T-cell (primary cell): ENCODE measurements at places on chromosomes 5 and 9.

DNA sequence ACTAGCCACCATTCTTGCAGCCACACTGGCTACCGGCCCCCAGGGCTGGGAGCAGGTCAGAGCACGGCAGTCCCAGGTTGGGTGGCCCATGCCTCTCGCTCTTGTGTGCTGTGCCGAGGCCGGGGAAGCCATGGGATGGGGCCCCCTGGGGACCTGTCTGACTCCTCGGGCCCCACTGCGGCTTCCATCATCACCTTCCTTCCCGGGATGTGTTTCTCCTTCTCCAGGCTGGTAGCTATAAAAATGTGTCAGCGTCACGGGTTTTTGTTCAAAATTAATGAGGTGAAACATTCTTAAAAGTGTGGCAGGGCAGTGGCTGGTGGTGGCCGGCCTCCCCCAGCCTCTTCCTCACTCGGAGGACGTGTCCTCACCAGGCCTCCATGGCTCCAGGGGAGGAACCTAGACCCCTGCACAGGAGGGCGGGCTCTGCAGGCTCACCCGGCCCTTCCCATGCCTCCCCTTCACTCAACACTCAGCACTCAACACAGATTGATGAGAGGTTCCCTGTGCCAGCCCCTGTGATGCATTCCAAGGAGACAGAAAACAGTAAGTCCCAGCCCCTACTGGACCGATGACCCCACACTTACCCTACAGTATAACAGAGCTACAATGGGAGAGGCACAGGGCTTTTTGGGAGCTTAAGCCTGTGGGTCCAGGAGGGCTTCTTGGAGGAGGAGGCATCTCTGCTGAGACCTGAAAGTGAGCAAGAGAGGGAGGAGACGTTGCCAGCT, 43.2 kb downstream of the PTGES start:
- no peak overlapping the region for H3K27ac ChIP-seq
- no peak overlapping the region for H3K4me3 ChIP-seq
- no peak for DNase-seq
- peaks cover 6% of the 10 kb centered on the region for H3K4me1 ChIP-seq
- H3K36me3 ChIP-seq = no peaks in the 10 kb centered on the region

- DNase-seq = no peak
- no peak overlapping the region for H3K27ac ChIP-seq
- no peak overlapping the region for H3K4me3 ChIP-seq
- peaks cover 14% of the 10 kb centered on the region for H3K27me3 ChIP-seq
Observed at GRCh38 chr9:113945784-113946183, 69.7 kb downstream of the ZNF618 start.

DNA sequence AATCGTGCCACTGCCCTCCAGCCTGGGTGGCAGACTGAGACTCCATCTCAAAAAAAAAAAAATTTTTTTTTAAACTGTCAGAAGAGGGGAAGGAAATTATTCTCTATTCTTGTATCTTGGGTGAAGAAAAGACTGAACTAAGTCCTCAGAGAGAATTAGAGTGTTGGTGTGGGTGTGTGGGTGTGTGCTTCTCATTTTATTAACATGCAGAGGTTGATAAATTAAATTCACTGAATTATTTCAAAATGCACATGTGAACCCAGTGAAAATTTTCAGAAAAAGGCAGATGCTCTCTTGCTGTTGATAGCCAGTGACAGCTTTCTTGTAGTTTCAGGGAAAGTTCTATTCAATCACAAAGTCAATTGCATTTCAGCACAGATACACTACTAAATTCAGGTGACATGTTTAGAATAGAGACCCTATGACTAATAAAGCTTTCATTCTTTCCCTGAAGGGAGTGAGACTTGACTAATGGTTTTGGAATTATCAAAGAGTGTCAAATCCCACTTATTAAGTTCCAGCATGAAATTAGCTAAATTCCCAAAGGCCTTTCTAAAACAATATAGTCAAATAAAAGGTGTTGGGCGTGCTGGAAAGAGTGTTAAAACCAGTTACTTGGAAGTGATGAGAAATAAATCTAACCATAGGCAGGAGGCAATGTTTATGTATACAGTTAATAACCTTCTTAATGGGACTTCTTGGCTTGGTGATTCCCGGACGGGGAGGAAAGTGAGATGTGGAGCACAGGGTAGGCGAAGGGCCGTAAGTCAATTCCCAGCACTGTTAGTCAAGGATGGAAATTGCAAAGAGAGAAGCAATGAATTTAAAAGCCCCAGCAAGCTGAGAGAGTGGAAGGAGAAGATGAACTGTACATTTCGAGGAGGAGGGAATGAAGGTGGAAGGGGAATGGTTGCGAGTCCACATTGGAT, 103.2 kb upstream of the SPATA31D4 start:
- no peak overlapping the region for H3K27ac ChIP-seq
- no peak for DNase-seq
- H3K27me3 ChIP-seq = no peaks in the 10 kb centered on the region
- H3K36me3 ChIP-seq = no peaks in the 10 kb centered on the region

GRCh38 chr5:1176473-1177391, 24.7 kb upstream of the SLC6A19 start:
- H3K36me3 ChIP-seq = no peaks in the 10 kb centered on the region
- H3K4me3 ChIP-seq = no peak overlapping the region
- no peaks in the 10 kb centered on the region for H3K4me1 ChIP-seq
- DNase-seq = no peak
- peaks cover 39% of the 10 kb centered on the region for H3K27me3 ChIP-seq
- no peak overlapping the region for H3K27ac ChIP-seq

DNA sequence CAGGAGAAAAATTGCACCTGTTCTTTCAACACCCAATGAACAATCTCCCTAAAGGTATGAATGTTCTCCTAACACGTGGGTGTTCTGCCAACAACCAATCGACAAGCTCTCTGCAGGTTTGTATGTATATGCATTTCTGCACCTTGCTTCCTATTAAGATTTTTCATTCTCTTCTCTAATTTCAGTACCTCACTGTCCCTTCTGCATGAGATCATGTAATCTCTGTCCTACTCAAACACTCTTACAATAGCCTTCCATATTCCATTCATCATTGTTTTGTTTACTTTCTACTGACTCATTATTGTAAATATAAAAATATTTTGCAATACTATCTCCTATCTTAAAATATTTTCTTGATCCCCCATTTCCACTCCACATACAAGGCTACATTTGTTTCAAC, 382.0 kb downstream of the CDH12 start:
- no peaks in the 10 kb centered on the region for H3K4me1 ChIP-seq
- no peak for DNase-seq
- H3K4me3 ChIP-seq = no peak overlapping the region
- H3K27me3 ChIP-seq = no peaks in the 10 kb centered on the region
- no peaks in the 10 kb centered on the region for H3K36me3 ChIP-seq

DNA sequence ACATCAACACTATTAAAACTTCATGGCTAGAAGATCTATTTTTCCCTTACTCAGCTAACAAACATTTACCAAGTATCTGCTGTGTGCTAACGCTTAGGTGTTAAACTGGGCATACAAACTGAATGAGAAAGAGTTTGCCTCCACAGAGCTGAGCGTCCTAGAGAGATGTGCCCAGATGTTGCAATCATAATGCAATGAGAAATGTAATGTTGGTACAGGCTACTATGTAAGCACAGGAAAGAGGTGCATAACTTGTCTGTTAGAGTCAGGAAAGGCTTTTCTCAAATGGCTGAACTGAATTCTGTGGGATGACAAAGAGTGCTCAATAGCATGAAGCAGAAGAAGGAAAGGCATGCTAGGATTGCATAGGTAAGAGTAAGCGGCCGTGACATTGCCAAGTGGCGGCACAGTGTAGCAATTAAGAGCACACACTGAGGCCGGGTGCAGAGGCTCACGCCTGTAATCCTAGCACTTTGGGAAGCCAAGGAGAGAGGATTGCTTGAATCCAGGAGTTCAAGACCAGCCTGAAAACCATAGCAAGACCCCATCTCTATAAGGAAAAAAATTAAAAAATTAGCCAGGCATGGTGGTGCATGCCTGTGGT, 137.8 kb downstream of the MEF2C start:
- no peaks in the 10 kb centered on the region for H3K4me1 ChIP-seq
- no peak for DNase-seq
- H3K36me3 ChIP-seq = no peaks in the 10 kb centered on the region
- no peak overlapping the region for H3K4me3 ChIP-seq

GRCh38 chr5:175211956-175212756, 231.8 kb downstream of the DRD1 start:
- no peak overlapping the region for H3K27ac ChIP-seq
- no peak for DNase-seq
- no peaks in the 10 kb centered on the region for H3K36me3 ChIP-seq
- H3K4me1 ChIP-seq = no peaks in the 10 kb centered on the region
- peaks cover 6% of the 10 kb centered on the region for H3K27me3 ChIP-seq

DNA sequence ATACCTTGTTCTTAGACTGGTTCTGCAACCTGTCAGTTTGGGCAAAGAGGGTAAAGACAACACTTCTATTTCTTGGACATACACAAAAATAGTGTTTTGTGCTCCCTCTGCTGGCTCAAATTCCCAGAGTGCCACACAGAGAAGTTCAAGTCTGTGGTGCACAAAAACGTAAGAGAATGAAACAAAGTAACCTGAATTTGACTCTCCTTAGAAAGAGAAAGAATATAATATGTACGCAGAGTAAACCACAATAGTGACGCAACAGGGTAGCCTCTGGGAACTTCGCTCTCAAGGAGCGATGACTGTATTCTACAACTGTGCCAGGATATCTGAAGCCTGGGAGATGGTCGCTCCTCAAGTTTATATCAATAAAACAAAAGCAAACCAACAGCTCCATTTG, 18.5 kb downstream of the DDX31 start:
- H3K27ac ChIP-seq = no peak overlapping the region
- H3K36me3 ChIP-seq = peaks cover 19% of the 10 kb centered on the region
- no peak overlapping the region for H3K4me3 ChIP-seq
- no peak for DNase-seq
- no peaks in the 10 kb centered on the region for H3K27me3 ChIP-seq

GRCh38 chr5:56492812-56493211, 259.7 kb upstream of the ANKRD55 start:
- no peak overlapping the region for H3K27ac ChIP-seq
- no peak for DNase-seq
- no peak overlapping the region for H3K4me3 ChIP-seq
- peaks cover 21% of the 10 kb centered on the region for H3K4me1 ChIP-seq

DNA sequence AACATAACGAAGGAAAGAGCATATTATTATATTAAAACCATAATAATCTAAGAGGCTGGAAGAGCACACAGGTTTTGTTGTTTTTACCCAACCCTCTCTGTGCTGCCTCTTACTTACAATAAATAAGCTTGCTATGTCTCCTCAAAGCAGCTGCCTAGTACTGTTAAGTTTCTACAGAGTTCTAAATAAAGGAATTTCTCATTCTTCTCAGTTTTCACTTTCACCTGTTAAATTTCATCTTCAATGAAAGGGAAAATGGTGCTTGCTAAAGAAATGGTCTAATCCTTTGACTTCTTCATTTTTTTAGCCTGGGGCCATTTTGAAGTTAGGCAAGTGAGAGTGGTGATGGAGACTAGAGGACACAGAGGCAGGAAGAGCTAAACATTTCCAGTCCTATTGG, 396.1 kb downstream of the MAN2A1 start:
- H3K36me3 ChIP-seq = no peaks in the 10 kb centered on the region
- no peak for DNase-seq
- H3K4me1 ChIP-seq = no peaks in the 10 kb centered on the region
- no peak overlapping the region for H3K4me3 ChIP-seq
- no peak overlapping the region for H3K27ac ChIP-seq
- no peaks in the 10 kb centered on the region for H3K27me3 ChIP-seq

GRCh38 chr5:126753227-126753626, 23.7 kb upstream of the LMNB1 start:
- no peaks in the 10 kb centered on the region for H3K36me3 ChIP-seq
- H3K4me1 ChIP-seq = peaks cover 9% of the 10 kb centered on the region
- no peak overlapping the region for H3K27ac ChIP-seq
- H3K27me3 ChIP-seq = no peaks in the 10 kb centered on the region
- DNase-seq = no peak

DNA sequence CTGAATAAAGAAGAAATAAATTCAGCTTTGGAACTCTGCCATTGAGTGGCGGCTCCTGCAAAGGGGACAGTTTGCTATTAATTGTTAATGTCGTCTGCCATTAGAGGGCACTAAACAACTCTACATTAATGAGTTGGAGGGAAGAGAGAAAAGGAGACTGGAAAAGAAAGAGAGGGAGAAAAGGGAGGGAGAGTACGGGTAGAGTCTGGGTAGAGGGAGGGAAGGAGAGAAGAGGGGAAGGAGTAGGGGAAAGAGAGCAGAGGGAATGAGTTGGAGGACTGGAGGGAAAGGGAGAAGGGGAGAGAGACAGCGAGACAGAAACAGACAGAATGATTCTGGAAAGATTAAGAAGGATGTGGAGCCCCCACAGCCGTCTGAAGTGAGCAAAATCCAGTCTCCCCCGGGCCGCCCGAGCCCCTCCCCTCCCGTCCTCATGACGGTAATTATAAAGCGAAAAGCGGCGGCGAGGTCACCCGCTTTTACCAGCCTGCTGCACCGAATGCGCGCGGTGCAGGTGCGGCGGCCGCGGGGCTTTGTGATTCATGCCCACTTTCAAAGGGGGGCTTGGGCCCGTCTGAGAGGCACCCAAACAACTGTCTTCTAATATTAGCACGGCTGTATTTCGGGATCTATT, 1.9 kb upstream of the FST start:
- no peak overlapping the region for H3K27ac ChIP-seq
- peaks cover 10% of the 10 kb centered on the region for H3K27me3 ChIP-seq
- H3K4me1 ChIP-seq = peaks cover 10% of the 10 kb centered on the region
- H3K4me3 ChIP-seq = peak overlapping the region; percentile 28
- no peaks in the 10 kb centered on the region for H3K36me3 ChIP-seq
- no peak for DNase-seq
